ENCODE measurements at places on chromosomes 2 and 18.
A peak's percentile ranks its signal among the peaks of the same experiment; 100 is the strongest.

DNA sequence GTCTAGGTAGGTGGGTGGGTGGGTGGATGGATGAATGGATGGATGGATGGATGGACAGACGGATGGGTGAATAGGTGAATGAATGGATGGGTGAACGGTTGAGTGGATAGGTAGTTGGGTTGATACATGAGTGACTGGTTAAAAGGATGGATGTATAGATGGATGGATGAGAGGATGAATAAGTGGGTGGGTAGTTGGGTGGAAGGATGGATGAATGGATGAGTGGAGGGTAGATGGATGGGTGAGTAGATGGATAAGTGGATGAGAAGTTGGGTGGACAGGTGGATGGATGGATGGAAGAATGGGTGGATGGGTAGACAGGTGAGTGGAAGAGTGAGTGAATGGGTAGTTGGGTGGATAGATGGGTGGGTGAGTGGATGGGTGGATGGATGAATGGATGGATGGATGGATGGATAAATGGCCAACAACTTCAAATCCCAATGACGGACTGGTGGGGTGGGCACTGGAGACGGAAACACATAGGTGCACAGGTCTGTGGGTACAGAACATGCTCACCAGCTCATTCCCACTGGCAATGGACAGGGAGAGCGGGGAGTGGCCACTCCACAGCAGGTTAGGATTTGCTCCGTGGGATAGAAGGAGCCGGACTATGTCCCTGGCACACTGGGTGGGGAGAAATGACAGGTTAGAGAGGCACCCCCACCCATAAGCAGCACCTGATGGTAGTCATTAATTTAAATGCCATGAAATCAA lies 48.8 kb downstream of the ANKMY1 start:
- DNase-seq: no peak

GRCh38 chr2:12717191-12718014 lies 667 bp downstream of the TRIB2 start:
- DNase-seq: no peak

DNA sequence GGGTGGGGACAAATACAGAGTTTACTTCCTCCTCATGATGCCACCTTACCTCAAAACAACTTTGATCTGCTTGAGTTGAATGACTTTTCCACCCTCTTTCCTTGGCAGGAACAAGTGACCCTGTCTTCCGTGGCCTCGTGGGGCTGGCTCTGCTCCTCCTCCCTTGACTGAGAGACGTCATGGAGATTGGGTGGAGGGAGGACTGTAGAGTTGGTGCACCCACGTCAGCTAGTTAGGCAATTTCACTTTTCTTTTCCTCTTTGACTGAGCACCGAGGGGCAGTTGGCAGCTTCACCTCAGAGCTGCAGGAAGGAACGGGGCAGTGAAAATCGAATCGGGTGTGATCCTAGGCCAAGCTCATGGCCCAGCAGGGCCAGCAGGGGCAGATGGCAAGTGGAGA lies at the start of gene SP140:
Gene SP140 (plus strand): TSS at position 251 of the 400 bp plus-strand sequence. CDS start 109 bp downstream, at position 360.
- peak; percentile 56 for DNase-seq

- DNase-seq: no peak
These were observed 57.3 kb downstream of the SLC8A1 start for GRCh38 chr2:40394597-40394996.

DNA sequence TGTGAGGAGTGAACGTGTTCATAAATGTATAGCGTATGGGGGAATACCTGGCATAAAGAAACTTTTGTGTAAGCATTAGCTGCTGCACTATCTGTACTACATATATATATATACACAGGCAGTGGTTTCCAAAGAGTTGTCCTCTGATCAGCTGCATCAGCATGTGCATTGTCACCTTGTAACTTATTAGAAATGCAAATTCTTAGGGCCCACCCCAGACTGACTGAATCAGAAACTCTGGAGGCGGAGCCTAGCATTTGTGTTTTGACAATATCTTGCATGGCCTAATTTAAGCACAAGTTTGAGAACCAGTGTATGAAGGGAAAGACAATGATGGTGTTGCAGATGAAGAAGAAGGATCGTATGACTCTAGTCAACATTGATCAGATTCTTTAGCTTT lies 299.5 kb downstream of the CCDC102B start:
- no peak for DNase-seq

GRCh38 chr18:28519997-28520396 lies 343.1 kb upstream of the CDH2 start:
- no peak for DNase-seq

GRCh38 chr2:220224691-220225543 lies 597.5 kb downstream of the SLC4A3 start:
- DNase-seq: no peak

DNA sequence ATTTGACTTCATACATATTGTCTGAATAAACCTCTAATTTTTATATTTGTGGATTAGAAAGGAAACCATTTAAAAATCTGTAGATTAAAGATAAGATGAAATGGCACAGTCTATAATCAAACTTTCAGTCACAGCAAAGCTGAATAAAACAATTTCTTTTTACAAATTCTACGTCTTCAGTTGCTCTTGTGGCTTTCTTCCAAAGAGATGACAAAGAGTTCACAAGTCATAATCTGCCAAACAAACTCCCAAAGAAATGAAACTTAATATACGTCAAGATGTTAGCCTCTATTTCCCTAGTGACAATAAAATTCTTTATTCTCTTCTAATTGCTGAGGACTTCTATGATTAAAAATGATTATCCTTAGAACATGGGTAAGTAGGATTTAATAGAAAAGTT lies 66.3 kb downstream of the FIGN start:
- no peak for DNase-seq

DNA sequence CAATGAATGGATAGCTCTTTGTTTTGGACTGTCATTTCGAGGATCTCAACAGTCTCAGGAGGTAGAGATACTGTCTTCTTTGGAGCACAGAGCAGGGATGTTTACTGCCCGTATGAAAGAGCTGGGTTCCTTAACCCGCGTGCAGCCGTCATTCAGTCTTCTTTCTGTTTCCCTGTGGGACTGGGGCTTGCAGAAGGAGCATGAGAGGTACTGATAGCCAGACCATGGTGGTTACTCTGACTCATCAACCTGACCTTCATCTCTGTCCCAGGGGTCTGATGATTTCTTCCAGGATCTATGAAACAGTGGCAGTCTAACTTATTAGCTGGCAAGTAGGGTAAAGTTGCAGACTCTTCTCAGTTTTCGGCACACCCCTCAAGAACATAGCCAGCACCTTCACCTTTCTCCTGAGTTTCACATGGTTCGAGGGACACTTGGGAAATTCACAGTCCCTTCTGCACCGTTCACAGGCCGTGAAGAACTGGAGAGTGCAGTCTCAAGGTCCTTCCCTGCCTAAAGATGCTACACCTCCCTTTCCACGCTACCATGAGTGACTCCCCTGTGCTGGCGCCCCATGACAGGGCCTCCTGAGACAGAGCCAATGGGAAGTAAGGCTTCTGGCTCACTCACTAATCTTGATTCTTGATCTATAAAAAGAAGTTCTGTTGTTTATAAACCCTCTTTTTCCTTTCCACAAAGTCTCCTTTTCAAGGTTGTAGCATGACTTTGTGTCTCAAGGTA lies 226.2 kb downstream of the MC4R start:
- DNase-seq: no peak

- no peak for DNase-seq
These were observed 102.6 kb downstream of the PAX3 start for GRCh38 chr2:222196159-222196558.

- DNase-seq: no peak
These were observed 68.6 kb downstream of the BARD1 start for GRCh38 chr2:214740867-214741395.

- DNase-seq: no peak
These were observed 72.8 kb upstream of the MC4R start for GRCh38 chr18:60445341-60445740.

GRCh38 chr2:54629390-54629789 lies 94.1 kb upstream of the EML6 start:
- no peak for DNase-seq

Data from stimulated activated CD8-positive, alpha-beta memory T cell treated with anti-CD3 and anti-CD28 coated beads, Interleukin-2, amount 100 ng/mL, for 1 hour (primary cell).